ENCODE measurements at places on chromosomes 7 and 10.

- DNase-seq: no peak
Measured at GRCh38 chr7:43276547-43276946, 164.1 kb downstream of the HECW1 start.

DNA sequence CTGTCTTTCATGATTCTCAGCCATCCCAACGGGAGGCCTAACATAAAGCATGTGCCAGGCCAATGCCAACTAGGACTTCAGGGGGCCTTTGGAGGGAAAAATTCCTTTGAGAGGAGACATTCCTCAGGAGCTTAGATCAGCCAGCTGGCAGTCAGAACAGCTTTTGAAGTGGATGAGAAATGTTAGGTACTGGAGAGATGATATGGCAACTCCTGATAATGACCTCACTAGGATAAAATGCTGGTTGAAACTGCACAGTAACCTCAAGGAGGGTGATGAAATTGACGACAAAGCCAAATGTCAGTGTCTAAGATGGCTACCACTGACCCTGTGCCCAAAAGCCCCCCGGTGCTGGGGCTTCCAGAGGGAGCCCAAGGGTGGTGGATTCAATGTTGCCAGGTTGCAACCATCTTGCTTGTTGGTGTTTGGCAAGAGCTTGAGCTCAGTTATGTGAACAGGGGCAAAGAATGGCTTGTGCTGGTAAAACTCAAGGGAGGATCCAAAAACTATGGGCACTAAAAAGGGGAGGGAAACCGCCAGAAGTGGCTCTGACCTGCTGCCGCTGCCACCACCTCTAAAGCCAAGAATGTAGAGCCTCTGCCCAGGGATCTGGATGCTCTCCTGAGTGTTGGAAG lies 121.2 kb downstream of the UBE2H start:
- no peak for DNase-seq

GRCh38 chr10:107152087-107152486 lies 12.4 kb downstream of the SORCS1 start:
- DNase-seq: no peak

DNA sequence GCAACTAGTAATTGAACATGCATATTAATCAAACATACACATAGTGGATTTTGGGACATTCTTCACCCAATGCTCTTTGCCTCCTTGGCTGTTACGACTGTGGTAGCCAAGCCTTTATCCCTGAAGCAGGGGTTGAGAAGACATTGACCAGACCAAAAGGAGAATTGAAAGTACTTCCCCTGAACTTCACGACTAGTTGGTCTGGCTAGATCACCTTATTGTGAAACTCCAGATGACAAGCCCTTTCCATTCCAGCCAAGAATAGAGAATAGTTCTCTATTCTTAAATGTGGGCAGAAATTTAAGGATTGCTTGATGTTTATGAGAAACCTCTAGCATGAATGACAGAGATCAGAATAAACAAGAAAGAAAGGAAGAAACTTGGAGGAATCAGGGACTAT lies 97.0 kb downstream of the LRMDA start:
- no peak for DNase-seq
